ENCODE measurements at places on chromosomes 6 and 20. TPM values are rescaled to one million over a fixed set of nuclear protein-coding genes. Genes with fewer than 3 reads are reported as not detected.

DNA sequence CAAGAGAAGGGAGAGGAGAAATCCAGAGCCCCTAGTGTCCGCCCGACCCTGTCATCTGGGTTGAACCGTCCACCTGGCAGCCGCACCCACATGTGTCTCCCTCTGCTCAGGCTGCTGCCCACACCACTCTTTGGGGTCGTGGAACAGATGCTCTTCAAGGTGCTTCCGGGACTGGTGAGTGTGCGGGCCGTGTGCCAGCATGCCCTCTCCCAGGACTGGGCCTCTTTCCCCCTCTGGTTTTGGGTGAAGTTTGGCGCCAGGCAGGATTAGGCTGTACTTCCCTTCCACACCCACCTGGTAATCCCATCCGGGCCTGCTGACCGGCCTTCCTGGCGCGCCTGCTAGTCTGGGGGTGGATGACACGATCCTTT lies 7.9 kb downstream of the BPIFB3 start:
- no peak for DNase-seq

DNA sequence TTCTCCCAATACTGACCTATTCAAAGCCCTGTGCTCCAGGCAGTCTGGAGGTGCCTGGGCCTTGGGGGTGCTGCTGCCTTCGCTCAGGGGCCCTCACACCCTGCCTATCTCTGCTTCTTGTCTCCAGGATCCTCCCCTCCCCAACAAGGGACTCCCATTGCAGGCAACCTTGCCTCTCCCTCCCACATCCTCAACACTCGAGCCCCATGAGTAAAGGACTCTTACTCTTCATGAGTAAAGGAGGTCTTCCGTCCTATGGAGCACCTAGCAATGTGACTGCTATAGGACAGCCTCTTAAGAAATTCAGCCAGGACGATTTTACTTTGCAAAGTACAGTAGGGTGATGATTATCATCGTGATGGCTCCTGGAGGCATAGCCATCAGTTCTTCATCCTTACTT lies 24.5 kb downstream of the PLEKHG1 start:
- no peak for DNase-seq

- DNase-seq = no peak
Measured at GRCh38 chr6:166040292-166040691, 127.4 kb downstream of the TBXT start.

The SLC22A3 gene
- total RNA-seq = not detected

GRCh38 chr6:154448448-154449096 lies 61.9 kb downstream of the CNKSR3 start:
- no peak for DNase-seq

GRCh38 chr6:130309028-130309427 lies 56.8 kb upstream of the TMEM200A start:
- DNase-seq = no peak

GRCh38 chr20:4076671-4077070 lies 61.3 kb upstream of the RNF24 start:
- no peak for DNase-seq

DNA sequence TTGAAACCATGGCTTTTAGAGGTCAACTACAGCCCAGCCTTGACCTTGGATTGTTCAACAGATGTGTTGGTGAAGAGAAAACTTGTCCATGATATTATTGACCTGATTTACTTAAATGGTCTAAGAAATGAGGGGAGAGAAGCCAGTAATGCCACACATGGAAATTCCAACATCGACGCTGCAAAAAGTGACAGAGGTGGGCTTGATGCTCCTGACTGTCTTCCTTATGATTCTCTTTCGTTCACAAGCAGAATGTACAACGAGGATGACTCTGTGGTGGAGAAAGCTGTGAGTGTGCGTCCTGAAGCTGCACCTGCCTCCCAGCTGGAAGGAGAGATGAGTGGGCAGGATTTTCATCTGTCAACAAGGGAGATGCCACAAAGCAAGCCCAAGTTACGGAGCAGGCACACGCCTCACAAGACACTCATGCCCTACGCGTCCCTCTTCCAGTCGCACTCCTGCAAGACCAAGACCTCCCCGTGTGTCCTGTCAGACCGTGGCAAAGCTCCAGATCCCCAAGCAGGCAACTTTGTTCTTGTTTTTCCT lies 16.2 kb downstream of the TTLL2 start:
- no peak for DNase-seq

- DNase-seq = no peak
Measured at GRCh38 chr6:111239461-111239860, 152.2 kb downstream of the SLC16A10 start.

The BPIFB6 gene
- total RNA-seq = not detected

The AKAP7 gene
- total RNA-seq = 7.2 TPM

The FAM209A gene
- 1.4 TPM for total RNA-seq

DNA sequence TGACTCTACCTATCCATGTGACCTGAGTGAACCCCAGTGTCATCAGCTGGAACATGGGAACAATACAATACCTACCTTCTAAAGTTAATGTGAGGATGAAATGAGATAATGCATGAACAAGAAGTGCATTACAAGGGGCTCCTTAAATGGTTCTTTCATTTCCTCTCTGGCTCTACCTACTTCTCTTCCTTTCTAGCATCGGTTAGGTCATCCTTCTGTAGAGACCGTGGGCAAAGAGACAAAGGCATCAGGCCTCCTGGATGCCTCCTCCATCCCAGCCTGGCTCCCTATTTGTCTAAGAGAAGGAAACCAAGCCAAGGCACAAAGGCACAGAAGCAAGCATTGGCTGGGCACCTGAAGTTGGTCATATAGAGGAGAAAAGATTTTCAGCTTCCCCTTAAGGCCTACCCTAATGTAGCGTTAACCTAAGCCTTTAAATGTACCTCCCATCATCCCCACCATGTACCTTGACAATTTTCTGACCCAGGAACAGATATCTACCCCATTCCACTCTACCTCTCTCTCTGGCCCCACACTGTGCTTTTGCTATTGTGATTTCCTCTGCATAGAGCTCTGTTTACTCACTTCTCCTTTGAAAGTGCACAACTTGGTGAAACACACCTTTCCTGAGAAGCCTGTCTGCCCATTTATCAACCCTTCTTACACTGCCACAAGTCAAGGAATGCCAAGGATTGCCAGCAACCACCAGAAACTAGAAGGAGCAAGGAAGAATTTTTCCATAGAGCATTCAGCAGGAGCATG lies 86.6 kb downstream of the GCLC start:
- no peak for DNase-seq

All from activated CD4-positive, alpha-beta memory T cell treated with anti-CD3 and anti-CD28 coated beads, Interleukin-2, amount 10 ng/mL, durations not matched to agents 7 days and 5 days (primary cell).